ENCODE measurements at places on chromosomes 5 and 9. TPM values are rescaled to one million over a fixed set of nuclear protein-coding genes. Genes with fewer than 3 reads are reported as not detected.

The BHMT gene
- 1.2 TPM for total RNA-seq

DNA sequence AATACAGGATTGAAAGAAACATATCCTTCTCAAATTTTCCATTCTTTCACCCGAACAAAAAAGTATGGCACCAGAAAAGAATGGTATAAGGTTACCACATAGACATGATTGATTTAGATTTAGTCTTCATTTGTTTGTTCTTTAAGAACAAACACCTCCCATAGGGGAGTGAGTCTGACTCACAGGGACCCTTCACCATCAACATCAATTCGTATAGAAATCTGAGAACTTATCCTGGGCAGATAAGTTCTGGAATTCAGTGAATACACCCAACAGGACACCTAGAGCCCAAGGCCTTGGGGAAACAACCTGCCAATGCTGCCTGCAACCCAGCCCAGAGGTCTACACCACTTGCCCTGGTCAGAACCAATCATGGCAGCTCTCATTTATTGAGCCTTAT lies 46.2 kb downstream of the LHFPL2 start:
- DNase-seq, result no peak

GRCh38 chr9:68489646-68490045 lies 51.0 kb downstream of the TMEM252 start:
- no peak for DNase-seq

The LCN15 gene
- not detected for total RNA-seq

DNA sequence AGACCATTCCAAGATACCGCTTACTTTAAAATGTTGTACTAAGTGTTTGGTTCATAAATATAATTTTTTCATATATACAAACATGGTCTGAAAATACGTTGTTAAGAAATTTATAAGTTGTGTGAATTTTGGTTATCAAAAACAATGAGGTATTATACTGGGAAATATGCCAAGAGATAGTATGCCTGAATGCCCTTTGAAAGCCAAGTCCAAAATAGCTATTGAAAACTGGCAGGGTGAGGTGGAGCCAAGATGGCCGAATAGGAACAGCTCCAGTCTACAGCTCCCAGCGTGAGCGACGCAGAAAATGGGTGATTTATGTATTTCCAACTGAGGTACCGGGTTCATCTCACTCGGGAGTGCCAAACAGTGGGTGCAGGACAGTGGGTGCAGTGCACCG lies 533.5 kb downstream of the ZNF608 start:
- DNase-seq, result no peak

GRCh38 chr5:72840041-72840440 lies 23.6 kb downstream of the TNPO1 start:
- DNase-seq, result no peak

- no peak for DNase-seq
Measured at GRCh38 chr5:83927140-83927733, 206.6 kb upstream of the HAPLN1 start.

GRCh38 chr9:18606281-18606680 lies 132.3 kb downstream of the ADAMTSL1 start:
- DNase-seq, result no peak

GRCh38 chr5:168471785-168472184 lies 14.5 kb upstream of the RARS1 start:
- no peak for DNase-seq

GRCh38 chr5:83069096-83069799 lies 7.9 kb downstream of the TMEM167A start:
- no peak for DNase-seq

GRCh38 chr5:67211926-67212325 lies 15.3 kb upstream of the CD180 start:
- DNase-seq, result peak; percentile 73

- DNase-seq, result peak; percentile 16
Measured at GRCh38 chr5:107248066-107248695, 422.6 kb downstream of the EFNA5 start.

DNA sequence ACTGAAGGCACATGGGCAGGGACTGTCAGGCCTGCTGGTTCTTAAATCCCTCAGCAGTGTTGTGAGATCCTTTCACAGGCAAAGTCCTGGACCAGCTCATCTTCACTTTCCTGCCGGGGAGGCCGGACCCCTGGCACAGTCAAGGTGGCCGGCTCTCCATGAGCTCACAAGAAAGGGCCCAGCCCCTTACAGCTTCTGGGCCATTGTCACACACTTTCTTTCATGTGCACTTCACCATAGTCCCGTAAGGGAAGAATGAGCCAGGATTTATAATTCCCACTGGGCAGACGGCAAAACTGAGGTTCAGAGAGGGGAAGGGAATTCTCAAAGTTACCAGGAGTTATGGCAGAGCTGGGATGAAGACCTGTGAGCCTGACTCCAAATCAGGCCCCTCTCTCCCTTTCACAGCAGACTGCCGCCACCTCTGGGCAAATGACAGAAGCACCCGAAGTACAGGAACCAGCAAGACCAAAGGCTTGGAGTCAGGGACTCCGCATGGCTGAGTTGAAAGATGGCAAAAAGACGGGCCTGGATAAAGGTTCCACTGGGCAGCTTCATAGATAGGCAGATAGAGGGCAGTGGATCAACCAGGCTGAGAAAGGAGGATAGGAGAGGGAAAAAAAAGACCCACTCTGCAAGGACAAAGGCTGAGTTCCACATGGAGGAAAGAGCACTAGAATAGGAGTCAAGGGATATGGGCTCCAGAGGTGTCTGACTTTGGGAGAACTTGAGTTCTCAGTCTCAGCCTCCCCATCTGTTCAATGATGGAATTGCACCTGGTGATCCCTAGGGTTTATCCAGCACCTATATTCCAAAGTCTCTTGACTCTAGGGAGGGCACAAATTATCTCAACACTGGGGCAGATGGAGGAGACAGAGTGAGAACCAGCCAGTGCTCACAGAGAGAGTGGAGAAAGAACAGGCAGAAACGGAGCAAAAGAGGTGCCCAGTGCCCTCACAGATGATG lies 128.7 kb downstream of the PAX5 start:
- DNase-seq, result no peak

GRCh38 chr9:113796646-113797426 lies 79.3 kb upstream of the ZNF618 start:
- no peak for DNase-seq

DNA sequence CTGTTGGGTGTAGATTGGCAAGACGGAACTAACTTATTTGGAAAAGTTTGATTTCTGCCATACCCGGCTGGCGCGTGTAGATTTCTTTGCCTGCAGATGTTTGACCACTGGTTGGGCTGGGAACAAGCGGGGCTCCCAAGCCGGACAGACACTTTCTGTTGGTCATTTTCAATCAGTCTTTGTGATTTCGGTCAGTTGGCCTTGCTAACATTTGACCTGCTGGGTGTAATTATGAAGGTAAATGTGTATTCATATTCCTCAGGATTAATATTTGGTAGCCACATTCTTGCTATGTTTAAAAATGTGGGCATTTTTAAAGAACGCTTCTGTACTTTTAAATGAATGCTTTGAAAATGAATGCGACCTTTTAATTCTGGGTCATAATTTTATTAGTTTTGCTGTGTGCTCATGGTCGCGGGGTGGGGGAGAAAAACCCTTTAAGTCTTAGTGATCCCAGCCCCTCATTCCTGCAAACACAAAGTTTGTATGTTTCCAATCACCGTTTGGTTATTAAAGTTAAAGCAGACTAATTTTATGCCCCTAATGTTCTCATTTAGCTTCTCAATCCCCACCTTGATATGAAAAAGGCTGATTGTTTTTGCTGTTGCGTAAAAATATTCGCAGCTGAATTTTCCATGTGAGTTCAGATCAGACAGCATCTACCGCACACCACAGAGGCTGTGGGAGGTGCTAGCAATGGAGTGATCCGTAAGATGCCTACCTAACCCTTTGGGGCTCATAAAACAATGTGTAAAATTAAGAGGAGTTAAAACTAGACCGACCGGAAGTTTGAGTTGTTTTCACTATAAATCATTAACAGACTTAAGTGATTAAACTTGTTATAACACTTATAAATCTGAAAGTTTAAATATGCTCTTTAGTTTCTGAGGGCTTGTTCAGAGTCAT lies 1.5 kb downstream of the RASGRF2 start:
- no peak for DNase-seq

DNA sequence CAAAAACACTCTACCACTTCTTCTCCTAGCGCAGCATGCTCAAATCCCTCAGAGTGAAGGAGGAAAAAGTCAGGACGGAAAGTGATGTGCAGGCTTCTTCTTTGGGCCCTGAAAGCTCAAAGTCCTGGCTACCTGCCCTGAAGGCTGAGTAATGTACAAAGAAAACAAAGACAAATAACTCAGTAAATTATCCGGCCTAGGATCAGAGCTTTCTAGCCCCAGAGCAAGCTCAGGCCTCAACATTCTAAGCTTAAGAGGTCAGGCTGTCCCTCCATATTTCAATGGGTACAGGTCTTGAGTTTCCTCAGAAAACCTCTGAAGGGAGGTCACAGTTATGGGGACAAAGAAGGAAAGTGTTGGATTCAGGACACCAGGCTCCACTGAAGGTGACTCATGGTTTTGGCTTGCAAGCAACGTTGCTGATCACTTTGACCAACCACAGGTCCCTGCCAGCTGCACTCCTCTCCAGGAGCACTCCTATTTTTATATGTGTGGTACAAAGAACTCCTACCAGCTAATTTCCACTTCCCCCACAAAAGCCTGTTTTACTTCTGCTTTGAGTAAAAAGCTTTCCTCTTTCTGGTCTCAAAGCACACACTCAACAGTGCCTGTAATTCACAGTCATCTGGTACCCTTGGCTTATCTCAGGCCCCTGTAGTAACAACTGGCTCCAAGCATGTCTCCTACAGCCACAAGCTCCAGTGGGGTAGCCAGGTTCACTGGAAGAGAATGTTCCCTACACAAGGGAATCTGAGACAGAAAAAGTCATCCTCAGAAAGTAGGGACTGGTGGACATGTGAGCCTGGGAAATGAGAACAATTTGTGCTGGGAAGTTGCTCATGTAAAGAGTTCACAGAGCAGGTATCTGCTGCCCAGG lies 115.7 kb downstream of the UGCG start:
- DNase-seq, result peak; percentile 96

DNA sequence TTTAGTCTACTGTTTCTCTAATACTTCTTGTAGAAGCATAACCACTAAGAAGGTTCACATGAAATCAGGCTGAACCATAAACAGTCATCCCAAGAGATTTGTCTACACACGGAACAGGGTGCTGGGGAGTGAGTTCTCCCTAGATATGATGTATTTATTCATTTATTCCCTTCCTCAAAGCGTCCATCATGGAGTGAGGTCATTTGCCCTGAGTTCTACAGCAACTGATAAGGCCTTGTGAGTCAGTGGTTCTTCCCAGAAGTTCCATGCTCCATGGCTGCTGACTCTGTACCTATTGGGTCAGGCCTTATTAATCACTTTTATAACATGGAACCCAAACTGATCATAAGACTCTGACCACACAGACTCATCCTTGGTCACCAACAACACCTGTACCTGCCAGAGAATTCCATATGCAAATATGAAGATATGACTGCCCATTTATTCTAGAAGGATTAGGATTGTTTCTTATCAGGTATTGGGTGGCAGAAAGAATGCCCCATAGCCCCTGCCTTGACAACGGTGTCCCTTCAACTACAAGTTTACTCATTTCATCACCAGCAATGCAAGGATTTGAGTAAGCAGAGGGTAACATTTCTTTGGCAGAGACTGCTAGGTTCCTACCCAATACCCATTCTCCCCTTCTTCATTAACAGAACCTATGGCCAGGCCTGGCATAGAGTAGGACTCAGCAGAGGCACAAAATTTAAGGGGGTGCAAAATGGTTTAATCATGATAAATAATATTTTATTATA lies 118.1 kb downstream of the LHFPL2 start:
- no peak for DNase-seq

DNA sequence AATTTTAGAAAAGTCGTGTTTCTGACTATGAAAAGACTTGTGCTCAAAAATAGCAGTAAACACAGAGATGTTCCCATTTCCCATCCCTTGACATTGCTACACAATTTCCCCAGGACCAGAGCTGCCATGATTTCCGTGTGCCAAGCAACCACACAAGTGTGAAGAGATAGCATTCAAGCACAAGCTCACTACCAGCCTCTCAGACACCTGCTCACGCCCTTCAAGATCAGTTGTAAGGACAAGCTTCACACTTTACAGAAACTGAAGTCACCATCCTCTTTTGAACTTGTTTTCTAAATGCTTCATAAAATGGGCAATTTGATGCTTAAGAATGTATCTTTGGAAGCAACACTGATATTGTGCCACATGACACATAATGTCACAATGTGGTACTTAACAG lies 333.1 kb downstream of the CAAP1 start:
- DNase-seq, result no peak

DNA sequence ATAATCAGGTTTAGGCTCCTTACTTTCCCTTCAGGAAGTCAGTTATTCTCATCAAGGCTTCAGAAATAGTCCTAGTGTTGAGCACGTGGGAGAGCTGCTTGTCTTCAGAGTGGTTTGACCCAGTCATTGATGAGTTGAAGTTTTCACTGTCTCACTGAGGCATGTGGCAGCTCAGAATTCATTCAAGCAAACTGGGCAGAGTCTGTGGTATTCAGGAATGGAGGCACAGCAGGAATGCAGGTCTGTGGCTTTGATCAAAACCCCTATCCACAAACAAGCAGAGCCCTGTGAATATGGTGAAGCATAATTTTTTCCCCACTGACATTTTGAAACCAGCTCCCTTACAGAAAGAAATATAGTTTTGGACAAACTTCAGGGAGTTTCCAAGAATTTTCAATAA lies 207.3 kb downstream of the CD180 start:
- DNase-seq, result peak; percentile 82

The SLC6A18 gene
- not detected for total RNA-seq

The FGFR4 gene
- 54.6 TPM for total RNA-seq

- DNase-seq, result no peak
Measured at GRCh38 chr5:1151316-1151715, 39.5 kb upstream of the SLC12A7 start.

DNA sequence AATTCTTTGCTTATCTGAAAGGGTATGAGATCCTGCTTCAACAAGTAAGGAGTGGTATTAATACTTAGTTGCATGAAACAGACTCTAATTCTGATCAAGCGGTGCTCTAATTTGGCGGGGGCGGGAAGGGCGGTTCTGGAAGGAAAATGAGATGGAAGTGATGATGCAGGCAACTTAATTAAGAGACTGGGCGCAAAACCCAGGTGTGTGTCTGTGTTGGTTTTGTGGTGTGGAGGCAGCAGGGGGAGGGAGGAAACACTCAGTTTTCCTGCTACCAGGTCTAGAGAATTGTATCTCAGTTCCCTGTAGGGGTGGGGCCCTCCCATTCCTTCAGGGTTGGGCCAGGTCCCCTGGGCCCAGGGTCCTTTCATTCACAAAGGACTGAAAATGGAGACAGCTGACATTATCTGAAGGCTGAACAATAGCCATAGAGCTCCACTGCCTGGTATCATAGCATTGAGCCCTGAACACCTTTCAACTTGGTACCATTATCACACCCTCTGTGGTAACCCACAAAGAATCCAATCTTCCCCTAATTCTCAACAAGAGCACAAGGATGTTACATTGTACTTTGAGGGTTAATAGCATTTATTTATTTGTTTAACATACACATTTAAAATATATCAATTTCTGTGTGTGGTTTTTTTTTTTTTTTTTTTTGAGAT lies 17.2 kb upstream of the C5orf47 start:
- no peak for DNase-seq

Data from epithelial cell of proximal tubule (primary cell).